HEK293T (cell line): ENCODE measurements at places on chromosomes 1 and 21.

DNA sequence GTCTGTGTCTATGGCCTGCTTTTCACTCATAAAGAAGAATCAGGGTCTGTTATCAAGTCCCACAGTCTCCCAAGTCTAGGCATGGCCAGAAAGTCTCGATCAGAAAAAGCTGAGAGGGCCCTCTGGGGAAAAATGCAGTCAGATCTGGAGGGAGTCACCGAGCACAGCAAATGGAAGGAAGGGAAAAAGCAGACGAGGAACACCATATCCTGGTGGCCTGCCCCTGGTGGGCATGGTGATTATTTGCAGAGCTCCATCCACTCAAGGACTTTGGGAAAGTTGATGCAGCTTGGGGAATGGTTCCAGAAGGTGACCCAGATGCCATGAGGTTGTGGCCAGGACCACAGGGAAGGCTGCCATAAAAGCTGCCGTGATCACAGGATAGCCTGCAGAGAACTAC, 189.1 kb downstream of the CLIC6 start:
- DNase-seq: peak; percentile 64

GRCh38 chr1:228744356-228744755, 9.1 kb downstream of the RHOU start:
- DNase-seq: no peak

DNA sequence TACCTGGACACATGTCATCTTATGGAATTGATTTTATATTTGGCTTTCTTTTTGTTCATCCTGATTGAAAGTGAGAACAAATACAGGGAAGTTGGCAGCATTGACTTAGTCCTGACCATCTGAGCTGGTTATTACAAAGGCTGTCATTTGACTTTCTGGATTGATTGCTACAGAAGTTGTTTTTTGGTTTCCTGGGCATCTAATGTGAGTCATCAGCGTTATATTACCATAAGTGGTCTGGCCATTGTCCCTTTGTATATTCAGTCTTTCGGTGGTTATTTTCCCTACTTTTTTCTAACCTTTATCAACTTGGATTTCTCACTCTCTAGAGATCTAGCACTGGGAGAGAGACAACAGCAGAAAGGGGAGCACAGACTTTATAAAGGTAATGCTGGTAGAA, 1646.5 kb downstream of the MRPL39 start:
- DNase-seq: no peak

DNA sequence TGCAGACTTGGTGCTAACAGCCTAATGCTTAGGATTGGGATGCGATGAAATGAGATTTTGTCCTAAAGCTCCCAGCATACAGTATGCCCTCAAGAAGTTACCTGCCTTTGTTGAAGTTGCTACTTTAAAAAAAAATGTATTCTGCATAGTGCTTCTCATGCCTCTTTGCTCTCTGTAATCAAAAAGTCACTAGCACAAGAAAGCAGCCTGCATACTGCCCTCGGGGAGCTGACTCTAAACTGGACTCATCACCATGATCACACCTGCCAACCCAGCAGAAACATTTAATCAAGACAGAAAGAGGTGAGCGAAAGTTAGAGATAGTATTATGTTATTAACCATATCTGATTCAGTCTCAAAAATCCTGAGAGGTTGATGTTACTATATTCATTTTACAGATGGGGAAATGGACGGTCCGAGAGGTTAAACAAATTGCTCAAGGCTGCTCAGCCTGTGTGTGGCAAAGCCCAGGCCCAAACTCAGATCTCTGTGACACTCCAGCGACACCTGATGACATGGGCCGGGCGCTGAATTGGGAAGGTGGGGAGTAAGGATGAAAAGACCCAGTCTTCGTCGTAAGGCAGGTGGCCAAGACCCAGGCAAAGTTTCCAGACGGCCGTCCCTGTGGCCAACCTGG, 1.1 kb downstream of the BATF3 start:
- DNase-seq: no peak

- no peak for DNase-seq
Observed at GRCh38 chr1:35663434-35663833, 22.1 kb upstream of the PSMB2 start.

GRCh38 chr1:19109545-19109944, 100.5 kb downstream of the UBR4 start:
- DNase-seq: no peak

GRCh38 chr21:28561772-28562171, 430.9 kb downstream of the LTN1 start:
- no peak for DNase-seq

GRCh38 chr21:38988509-38989378, 183.0 kb downstream of the ETS2 start:
- no peak for DNase-seq

GRCh38 chr1:25642574-25643108, 26.1 kb downstream of the MAN1C1 start:
- DNase-seq: peak; percentile 2

DNA sequence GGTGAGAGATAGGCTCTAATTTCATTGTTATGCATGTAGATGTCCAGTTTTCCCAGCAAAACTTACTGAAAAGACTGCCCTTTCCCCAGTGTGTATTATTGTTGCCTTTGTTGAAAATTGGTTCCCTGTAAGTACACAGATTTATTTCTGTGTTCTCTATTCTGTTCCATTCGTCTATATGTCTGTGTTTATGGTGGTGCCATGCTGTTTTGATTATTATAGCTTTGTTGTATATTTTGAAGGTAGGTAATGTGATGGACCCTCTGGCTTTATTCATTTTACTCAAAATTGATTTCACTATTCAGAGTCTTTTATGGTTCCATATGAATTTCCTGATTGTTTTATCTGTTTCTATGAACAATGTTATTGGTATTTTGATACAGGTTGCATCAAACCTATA, 375.8 kb upstream of the VAMP3 start:
- DNase-seq: no peak

DNA sequence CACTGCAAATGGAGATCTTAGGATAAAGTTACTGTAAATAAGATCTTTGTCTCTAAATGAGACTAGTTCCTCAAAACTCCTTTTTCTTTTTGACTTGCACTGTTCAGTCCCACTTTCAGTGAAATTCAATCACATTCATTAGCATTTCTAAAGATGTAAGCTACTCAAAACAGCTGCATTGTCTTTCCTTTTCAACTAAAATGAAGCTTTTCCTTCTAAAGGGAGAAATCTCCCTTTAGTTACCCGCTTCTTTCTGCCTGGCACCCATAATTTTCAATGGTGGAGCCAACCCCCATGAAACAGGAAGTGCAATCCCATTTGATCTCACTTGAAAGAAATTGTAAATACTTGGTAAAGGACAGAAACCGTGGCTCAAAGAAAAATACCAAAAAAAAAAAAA, 387.4 kb upstream of the PKN2 start:
- DNase-seq: no peak

DNA sequence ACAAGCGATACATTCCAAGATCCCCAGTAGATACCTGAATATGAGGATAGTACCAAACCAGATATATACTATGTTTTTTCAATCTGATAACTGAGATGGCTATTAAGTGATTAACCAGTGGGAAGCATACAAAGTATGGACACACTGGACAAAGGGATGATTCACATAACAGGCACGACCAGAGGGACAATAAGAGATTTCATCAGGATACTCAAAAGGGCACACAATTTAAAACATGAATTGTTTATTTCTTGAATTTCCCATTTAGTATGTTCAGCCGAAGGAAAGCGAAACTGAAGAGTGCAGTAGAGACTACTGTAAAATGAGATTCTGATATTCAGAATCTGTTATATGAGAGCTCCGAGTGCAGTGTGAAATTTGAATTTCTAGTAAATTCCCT, 10.6 kb downstream of the ZZZ3 start:
- DNase-seq: no peak

GRCh38 chr1:53892911-53893310, 1.1 kb upstream of the DIO1 start:
- DNase-seq: no peak

GRCh38 chr1:204461331-204462228, 33.0 kb downstream of the PIK3C2B start:
- no peak for DNase-seq

DNA sequence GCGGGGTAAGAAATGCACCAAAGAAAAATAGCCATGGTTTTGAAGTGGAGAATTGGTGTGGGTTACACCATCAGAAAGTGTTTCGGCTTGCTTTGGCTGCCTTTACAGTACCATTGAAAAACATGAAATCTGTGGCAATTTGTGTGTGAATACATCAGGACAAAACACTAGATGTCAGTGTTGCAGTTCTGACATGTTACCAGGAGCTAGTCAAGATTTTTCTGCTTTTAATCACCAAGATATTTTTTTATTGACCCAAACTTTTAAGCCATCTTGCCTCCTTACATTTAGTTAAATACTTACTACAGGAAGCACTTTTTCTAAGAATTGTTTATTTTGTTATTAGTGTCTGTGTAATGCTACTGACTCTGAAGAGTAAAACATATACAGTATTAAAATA, 14.3 kb downstream of the RRP15 start:
- DNase-seq: peak; percentile 38

DNA sequence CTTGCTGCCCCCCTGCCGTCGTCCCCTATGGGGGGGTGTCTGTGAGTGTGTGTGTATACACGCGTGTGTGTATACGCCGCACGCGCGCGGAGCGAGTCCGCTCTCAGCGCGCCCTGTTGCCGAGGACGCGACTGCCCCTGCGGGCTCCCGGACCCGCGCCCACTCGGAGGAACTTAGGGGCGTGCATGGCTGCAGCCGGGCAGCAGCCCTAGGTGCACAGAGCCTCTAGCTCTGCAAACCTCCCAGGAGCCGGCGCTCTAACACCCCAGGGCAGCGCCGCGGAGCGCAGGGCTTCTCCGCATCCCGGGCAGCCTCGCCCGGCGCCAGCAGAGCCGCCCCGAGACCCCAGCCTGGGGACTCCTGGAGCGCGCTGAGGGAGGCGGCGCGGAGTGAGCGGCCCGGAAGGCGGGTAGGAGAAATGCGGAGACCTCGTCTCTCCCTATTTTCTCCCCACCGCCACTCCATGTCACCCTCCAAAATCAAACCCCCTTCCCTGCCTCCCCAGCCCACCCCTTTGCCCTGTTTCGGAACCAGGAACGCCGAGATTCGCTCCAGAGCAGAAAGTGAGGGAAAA, 574 bp downstream of the ITPKB start:
- DNase-seq: peak; percentile 49

DNA sequence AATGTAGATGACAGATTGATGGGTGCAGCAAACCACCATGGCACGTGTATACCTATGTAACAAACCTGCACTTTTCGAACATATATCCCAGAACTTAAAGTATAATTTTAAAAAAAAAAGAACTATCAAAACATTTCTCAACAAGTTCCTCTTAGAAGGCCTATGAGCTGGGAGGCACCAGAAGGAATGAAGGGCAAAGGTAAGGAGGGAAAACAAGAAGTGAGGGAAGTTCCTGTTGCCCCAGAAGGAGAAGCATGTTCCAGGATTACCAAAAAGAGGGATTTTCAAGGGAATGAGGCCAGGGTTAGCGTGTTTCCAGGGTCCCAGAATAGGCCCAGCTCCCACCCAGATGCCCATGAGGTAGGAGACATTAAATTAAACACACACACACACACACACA, 361.0 kb downstream of the SETD4 start:
- no peak for DNase-seq

DNA sequence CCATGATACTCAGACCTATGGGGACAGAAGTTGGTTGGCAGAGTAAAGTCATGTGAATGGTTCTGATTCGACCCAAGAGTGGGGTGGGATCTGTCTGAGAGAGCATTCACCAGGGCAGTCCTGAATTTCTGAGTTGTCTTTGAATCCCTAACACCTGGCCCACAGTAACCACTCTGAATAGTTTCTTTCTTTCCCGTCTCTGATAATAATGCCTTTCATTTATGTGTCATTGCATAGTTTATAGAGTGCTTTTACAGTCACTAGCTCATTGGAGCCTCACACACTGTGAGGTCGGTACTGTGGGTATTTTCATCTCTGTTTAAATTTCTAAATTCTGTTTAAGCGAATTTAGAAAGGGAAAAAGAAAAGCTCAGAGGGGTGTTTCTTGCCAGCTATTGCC, 147.1 kb downstream of the C1orf21 start:
- no peak for DNase-seq

DNA sequence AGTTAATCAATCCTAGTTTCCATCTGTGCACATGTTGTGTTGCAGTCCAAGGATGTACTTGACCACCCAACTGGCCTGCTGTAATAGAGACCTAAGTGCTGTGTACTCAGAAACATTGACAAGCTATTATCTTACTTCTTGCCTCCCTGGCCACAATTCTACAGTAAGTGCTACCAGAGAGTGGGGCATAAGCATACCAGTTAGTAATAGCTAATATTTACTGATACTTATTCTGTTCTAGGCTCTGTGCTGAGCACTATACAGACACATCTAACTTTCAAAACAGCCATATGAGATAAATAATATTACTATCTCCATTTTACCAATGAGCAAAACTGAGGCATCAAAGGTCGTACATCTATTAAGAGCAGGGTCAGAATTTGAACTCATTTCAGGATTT, 49.5 kb upstream of the NPL start:
- DNase-seq: no peak

- DNase-seq: no peak
Observed at GRCh38 chr1:97006044-97006661, 284.6 kb downstream of the PTBP2 start.

DNA sequence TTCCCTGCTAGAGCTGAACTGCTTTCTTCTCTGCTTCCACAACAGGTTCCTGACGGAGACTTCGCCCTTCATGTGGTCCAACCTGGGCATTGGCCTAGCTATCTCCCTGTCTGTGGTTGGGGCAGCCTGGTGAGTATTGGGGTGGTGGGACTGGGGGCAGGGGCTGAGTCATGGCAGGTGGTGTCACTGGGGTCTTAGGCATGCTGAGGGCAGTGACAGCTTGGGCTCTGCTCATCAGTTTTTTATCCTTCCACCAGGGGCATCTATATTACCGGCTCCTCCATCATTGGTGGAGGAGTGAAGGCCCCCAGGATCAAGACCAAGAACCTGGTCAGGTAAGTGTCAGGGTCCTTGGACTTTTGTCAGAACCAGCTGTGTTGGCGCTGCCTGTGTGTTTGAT, 1.3 kb downstream of the ATP6V0B start:
- DNase-seq: no peak

DNA sequence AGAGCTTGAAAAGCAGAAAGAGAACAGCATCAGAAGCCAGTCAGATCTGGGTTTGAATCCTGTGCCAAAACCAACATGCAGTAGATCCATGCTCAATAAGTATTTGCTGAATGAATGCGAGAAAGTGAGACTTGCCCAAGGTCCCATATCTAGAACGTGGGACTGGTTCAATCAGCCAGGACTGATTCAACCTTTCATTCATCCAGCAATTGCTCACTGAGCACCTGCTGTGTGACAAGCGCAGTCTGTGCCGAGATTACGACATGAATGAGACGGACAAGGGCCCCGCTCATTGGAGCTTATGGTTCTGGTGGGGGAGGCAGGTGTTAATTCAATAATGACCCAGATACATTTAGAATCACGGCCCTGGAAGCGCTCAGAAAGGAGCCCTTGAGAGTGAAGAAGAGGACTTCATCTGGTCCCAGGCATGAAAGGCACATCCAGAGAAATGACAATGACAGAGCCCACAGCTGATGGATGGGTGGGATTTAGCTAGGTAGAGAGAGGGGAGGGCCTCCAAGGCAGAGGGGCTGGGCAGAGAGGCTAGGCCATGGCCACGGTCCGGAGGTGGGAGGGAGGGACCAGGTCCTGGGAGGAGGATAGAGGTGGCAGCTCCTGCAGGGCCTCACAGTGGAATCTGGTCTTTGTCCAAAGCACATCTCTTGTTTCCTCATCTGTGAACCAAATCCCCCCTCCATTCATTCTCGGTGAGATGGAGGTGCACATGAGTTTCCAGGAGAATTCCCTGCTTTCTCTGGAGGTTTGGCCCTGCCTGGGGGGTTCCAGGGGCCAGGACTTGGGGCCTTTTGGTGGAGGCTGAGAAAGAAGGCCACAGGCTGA, 4.2 kb upstream of the FAM131C start:
- no peak for DNase-seq

GRCh38 chr1:205014783-205015182, 28.2 kb upstream of the CNTN2 start:
- no peak for DNase-seq
